AML-193 (cell line): ENCODE measurements at places on chromosomes 5 and 9.

DNA sequence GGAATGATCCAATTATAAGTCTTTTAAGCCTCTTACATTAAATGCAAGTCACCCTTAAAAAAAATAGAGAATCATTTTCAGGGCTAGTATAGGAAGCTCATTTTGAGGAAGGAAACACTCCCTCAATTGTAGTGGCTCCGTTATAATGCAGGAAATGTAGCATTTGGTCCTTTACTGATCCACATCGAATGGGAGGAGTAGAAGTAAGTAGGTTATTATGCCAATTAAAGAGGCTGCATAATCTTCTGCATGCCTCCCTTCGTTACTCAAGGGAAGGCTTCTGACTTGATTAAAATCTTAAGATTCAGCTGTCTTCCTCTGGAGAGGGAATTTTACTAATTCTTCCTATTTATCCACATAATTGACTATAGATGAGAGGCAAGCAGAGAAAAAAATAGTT lies 579.2 kb upstream of the COX7C start:
- DNase-seq: no peak

DNA sequence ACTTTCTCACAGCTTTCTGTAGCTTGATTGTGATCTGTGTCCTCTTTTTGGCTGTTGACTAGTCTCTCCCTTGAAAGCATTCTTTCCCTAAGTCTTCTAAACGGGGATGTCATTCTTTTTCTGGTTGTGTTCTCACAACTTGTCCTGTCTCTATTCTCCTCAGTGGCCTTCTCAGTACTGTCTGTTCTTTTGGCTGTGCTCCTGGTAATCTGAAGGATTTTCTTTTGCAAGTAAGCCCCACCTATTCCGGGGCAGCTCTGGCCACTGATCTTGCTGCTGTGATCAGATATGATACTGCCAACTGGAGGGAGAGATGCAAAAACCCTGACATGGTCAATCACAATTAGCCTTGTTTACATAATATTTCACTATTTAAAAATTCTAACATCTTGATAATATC lies 172.2 kb downstream of the CDC42SE2 start:
- no peak for DNase-seq

- DNase-seq: no peak
Measured at GRCh38 chr9:21507483-21507790, 25.3 kb upstream of the IFNE start.

- DNase-seq: no peak
Measured at GRCh38 chr9:136081826-136082495, 13.1 kb downstream of the NACC2 start.

GRCh38 chr5:37938861-37939260 lies 99.0 kb upstream of the GDNF start:
- DNase-seq: no peak

- DNase-seq: no peak
Measured at GRCh38 chr5:132225165-132226032, 2.3 kb downstream of the P4HA2 start.

DNA sequence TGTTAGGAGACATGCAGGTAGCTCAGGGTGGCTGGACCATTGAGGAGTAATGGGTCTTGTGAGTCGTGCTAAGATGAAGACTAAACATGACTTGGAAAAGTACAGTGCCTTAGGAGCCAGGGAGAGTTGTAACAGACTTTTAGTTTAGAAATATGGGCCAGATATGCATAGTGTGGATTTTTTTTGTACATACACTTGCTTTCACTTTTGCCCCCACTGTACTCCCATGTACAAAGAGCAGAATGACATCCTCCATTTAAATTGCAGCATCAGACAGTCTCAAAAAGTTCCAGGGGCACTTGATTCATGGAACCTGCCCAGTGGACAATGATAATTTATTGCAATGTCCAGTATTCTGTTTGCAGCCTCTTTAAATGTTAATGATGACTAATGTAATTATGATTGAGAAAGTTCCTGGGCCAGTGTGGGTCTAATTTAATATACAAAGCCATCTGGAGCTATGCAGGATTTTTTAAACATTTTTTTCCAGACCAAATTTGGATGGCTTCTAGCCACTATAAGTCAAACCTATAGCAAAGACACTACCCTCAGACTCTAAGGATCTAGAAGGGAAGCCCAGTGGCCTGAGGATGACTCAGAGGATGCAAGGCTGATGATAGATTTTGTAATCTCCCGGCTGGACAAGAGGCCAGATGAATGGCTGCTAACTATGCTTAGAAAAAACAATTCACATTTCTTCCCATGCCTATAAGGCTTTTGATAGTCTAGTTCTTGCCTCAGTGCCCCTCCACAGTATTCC lies 80.1 kb downstream of the TRPC7 start:
- no peak for DNase-seq

DNA sequence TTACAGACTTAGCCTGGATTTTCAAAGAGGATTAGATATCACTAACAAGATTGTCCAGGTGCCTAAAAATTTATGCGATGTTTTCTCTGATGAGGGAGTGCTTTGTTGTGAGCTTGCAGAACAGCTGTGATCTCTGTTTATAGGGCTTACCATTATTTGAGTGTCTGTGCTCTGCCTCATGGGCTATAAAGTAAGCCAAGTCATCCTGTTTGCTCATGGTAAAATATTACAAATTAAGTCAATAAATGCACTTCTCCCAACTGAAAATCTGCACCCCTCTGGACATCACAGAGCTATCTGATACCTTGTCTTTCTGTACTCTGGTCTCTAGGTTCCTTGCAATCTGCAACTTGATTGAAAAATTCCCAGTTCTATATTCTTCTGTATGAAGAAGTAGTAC lies 293.4 kb upstream of the ACTBL2 start:
- DNase-seq: no peak

DNA sequence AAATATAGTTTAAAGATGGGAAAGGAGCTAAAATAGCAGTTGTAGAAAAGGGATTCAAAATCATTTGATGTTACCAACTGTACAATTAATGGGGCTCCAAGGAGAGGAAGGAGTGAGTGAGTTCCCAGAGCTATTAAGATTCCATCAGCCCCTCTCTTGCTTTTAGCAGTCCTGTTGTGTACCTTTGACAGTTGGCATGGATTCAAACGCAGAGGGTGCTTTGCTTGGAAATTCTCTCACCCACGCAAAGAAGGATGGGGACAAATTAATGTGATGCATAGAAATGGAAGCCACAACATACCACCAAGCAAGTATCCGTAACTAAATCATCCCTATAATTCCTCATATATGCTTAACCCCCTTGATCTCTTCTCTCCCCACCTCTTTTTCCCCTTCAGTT lies 461.3 kb downstream of the EBF1 start:
- DNase-seq: no peak

GRCh38 chr9:93092251-93092991 lies 3.6 kb upstream of the CARD19 start:
- DNase-seq: no peak

GRCh38 chr9:119053070-119053469 lies 316.2 kb downstream of the BRINP1 start:
- DNase-seq: no peak

DNA sequence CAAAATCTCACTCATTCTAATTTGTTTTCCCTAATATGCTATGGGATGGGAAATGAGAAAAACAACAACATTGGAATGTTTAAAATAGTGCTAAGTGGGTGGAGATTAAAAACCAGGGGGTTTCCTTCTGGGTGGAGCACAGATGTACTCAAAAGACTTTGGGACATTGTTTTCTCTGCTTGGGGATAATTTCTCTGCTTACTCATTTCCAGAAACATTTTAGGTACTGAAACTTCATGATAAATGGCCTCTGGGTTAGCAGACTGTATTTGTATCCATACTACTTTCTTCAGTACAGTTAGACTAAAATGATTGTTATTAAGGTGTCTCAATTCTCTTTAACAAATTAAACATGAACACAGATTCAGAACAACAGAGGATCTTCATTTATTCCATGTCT lies 17.4 kb downstream of the ELOVL7 start:
- DNase-seq: no peak

- DNase-seq: no peak
Measured at GRCh38 chr5:177295924-177296323, 7.6 kb downstream of the RAB24 start.

DNA sequence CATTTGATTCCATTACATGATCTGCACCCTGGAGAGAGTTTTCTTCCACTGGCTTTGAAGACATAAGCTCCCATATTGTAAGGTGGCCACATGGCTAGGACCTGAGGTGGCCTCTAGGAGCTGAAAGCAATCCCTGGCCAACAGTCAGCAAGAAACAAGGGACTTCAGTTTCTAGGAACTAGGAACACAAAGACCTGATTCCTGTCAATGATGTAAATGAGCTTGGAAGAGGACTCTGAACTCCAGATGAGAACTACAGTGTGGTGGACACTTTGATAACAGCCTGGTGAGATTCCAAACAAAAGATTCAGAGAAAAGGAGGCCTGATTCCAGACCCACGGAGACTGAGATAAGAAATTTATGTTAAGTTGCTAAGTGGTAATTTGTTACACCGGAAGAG lies 129.0 kb downstream of the MCTP1 start:
- no peak for DNase-seq

DNA sequence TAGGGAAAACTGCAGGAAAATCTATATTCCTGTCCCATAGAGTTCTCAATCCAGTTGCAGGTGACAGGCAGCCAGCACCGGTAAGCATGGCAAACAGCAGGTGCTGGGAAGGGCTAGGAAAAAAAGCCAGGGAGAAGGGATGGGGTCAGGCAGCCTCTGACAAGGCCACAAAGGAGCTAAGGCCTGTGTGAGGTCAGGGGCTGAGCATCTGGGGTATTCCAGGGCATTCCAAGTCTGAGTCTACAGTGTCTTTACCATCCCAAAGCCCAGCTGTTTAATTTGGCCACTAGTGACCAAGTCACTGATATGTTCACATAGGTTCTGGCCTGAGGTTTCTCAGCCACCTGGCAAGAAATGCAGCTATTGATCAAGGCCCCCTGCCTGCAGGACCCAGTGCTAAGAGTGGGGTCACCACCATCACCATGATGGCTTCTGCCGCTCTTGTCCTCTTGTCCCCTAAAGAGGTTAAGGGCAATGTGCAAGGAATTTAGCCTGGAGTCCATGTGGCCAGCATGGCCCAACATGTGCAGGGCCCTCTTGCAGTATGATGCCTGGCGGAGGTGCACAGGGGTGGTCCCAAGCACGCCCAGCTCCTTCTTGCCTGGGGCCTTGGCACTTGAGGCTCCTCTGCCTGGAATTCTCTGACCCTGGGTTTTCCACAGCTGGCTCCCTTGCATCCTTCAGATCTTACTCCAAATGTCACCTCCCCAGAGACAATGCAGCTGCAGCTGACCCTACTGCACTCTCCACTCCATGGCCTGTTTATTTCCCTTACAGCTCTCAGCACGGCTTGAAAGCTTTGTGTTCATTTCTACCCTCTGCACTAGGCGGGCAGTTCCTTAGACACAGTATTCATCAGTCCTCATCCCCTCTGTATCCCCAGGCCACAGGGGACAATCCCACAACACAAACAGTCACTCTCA lies 213.1 kb downstream of the MSX2 start:
- DNase-seq: no peak

DNA sequence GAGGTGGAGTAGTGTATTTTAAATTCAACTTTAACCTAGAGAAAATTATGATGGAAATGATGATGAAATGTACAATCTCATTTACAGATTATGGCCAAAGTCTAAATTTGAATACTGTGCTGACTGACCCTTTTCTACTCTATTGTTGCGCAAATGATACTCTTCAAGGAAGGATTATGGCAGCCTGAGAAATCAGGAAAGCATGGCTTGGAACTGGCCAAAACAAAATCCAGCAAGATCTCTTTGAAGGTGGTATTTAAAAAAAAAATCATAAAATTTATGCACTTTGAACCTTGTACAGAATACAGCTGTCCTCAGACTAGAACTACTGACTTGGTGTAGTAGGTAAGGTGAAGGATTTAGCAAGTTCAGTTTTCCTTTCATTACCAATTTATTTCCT lies 105.3 kb downstream of the NDUFAF2 start:
- DNase-seq: no peak

GRCh38 chr5:852018-852417 lies 1.2 kb upstream of the ZDHHC11 start:
- DNase-seq: no peak

GRCh38 chr9:70144131-70144503 lies 100.5 kb downstream of the MAMDC2 start:
- no peak for DNase-seq

- no peak for DNase-seq
Measured at GRCh38 chr5:172003746-172004145, 2.7 kb downstream of the FBXW11 start.

DNA sequence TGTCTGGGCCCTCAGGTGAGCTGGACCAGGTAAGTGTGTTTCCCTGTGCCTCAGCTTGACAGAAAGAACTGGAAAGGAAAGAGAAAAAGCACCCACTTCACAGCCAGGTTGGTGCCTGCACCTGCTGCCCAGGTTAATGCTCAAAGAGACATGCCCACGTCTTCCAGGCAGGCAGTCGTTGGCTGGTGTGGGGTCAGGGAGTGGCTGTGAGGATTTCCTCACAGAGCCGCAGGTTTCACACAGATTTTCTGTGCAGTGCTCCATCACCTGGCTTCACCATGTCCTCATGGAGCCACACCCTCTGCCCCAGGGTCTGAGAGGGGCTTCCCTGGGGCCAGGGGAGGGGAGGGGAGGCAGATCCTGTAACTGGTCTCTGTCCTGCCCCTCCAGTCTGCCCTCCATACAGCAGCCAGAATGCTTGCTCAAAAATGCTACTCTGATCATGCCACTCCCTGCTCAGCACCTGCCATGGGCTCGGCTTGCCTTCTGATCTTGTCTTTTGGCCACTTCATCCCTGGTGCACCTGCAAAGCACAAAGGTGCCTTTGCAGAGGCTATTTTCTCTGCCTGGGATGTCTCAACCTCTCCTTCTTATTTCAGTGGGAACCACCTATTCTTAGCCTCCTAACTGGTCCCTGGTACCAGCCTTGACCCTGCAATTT lies 82.5 kb upstream of the UBTD2 start:
- no peak for DNase-seq

GRCh38 chr9:109114670-109115069 lies 5.1 kb downstream of the TMEM245 start:
- no peak for DNase-seq

DNA sequence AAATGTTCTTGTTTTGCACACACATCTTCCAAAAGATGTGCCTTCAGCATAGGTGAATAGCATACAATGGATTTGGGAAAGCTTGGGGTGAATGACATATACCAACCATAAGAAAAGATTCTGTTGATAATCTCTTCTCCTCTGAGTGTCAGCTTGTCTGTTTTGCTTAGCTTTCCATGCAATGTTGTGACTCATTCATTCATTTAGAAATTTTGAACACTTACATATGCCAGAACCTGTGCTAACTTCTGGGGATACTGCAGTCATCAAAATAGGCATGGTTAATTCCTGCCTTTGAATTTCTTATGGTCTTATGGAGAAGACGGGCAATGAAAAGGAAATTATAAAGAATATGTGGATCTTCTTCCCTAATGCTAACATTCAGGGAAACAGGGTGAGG lies 14.1 kb downstream of the ADRB2 start:
- DNase-seq: no peak

- DNase-seq: no peak
Measured at GRCh38 chr9:37371565-37372464, 50.7 kb upstream of the GRHPR start.

GRCh38 chr9:75988663-75989062 lies 98.2 kb downstream of the PCSK5 start:
- DNase-seq: no peak

DNA sequence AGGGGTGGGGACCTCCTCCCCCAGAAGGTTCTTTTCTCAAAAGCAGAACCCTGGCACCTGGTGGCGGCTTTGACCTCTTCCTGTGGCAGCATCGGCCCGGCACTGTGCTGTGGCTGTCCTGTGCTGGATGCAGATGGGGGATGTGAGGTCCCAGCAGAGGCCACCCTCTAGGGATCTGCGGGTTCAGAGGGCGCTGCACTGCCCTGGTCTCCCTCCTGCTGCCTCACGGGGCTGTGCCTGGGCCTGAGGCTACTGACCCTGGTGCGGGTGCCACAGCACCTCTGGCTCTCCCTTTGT lies 76.6 kb upstream of the CACNA1B start:
- DNase-seq: no peak
